ENCODE measurements at places on chromosomes 11 and 22. TPM values are rescaled to one million over a fixed set of nuclear protein-coding genes. Genes with fewer than 3 reads are reported as not detected.
A peak's percentile ranks its signal among the peaks of the same experiment; 100 is the strongest.

CST6 gene
- 0.22 TPM for total RNA-seq

STK33 gene
- 0.65 TPM for total RNA-seq

GPR83 gene
- not detected for total RNA-seq

PRR5 gene
- total RNA-seq, result 5.2 TPM

OR52D1 gene
- not detected for total RNA-seq

LRRC56 gene
- total RNA-seq, result 0.60 TPM

PKP3 gene
- total RNA-seq, result 0.22 TPM

TSPAN32 gene
- not detected for total RNA-seq

ART1 gene
- total RNA-seq, result not detected

RASL10A gene
- 1.5 TPM for total RNA-seq

TUBA8 gene
- total RNA-seq, result 0.65 TPM

CTSW gene
- 0.22 TPM for total RNA-seq

- DNase-seq, result no peak
Observed at GRCh38 chr11:31987118-31988005, 103.5 kb upstream of the RCN1 start.

DNA sequence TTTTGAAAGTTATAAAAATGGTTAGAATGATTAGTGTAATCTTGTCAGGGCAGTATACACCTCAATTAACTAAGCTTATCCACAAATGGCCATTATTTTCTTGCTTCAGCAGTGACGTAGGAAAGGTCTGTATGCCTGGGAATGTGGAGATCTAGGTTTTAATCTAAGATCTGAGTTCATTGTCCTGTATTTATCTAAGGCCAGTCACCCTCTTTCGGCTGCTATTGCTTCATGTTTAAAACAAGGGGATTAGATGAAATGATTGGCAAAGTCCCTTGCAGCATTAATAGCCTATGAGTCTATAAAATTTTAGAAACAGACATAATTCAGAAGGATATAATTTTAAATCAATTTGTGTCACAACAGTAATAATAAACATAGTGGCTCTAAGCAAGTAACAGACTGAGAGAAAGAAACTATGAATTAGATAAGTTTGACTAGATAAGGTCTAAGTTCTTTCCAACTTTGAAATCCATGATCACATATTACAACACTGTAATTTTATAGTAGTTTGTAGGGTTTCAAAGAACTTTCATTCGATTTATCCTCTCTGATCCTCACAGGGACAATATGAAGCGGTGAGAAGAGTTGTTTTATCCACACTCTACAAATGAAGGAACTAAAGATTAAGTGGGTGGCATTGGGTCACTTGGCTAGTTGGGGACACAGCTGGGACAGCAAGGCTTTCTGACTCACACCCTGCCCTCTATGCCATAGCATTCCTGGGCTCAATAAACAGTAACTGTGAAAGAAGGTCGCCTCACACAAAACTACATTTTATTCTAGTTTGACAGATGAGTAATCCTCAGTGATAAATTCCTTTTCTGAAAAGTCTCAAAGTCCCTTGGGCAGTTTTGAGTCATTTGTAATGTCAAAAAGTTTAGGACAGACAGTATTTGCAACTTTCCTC is 60.6 kb upstream of the RDX start:
- DNase-seq, result peak; percentile 26

GRCh38 chr11:62104816-62105653 is 18.8 kb upstream of the INCENP start:
- DNase-seq, result peak; percentile 83

DNA sequence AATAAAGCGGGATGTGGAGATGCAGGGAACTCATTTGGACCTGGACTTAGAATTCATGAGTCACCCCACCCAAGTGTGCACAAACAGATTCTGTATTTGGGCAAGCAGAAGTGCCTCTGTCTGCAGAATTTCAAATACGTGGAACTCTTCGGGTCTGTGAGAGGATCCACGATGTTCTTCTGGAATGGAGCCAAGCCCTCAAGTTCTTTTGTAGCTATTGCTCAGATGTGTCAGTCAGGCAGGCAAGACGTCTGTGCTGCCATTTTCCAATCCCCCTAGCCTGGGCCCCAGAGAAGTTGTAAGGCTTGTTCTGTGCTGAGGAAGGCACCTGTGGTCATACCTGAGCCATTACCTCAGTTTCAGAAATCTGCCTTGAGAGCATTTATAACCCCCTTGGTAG is 132.8 kb upstream of the RASSF10 start:
- DNase-seq, result no peak

DNA sequence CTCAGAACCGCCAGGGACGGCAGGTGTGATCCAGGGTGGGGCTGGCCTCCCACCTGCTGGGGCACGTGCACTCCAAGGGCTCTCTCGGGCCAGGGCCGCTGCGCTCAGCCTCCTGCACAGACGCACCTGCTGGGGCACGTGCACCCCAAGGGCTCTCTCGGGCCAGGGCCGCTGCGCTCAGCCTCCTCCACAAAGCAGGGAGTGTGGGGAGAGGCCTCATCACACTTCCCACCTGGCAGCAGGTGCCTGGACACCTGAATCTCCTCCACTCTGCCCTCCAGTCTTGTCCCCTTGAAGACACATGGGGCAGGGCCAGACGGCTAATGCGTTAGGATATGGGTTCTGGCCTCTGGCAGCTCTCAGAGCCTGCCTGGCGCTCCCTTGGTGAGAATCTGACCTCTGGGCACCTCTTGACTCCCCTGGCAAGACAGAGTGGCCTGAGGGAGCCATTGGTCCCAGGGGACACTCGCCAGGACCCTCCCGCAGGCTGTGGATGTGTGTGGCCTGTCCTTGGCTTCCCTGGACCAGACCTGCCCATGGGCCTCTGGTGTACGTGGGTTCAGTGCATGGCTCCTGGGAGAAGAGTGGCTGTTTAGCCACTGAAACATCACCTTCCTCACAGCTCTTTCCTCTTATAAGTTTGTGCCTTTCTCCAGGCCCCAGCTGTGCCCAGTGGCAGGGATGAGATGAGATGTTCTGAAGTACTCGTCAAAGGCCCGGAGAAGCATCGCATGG is 73.5 kb downstream of the BRD1 start:
- no peak for DNase-seq

DNA sequence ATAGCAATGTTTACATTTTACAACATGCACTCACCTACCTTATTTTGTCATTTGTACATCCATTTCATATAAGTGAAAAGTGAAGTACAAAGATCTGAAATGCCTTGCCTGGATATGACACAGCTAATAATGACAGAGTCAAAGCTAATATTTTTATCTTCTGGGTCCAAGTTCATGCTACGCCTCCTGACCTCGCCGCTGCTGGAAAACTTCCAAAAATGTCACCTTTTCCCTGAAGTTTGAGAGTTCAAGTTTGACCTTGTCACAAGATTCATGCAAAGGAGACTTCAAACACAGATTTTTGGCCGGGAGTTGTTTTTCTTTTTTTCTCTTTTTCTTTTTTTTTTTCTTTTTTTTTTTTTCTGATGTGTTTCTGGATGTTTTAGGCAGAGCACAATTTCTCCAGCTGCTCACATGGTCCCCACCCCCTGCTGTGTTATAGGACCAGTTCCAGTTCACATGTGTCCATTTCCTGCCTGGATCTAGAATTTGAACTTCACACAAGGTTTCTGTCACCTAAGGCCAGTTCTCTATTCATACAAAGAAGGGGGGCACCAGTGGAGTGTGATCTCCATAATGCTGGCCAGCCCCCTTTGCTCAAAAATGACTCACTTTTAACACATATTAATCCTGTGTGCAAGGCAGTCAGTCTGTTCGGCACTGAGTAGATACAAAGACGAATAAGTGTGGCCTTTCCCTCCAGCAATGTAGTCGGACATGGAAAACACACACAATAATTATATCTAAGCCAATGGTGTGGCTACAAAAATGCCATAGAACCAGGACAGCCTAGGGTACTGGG is 546.8 kb downstream of the BUD13 start:
- no peak for DNase-seq

GRCh38 chr11:133815636-133816035 is 29.7 kb downstream of the SPATA19 start:
- DNase-seq, result no peak

GRCh38 chr11:28697920-28698827 is 590.0 kb downstream of the METTL15 start:
- DNase-seq, result peak; percentile 67

- no peak for DNase-seq
Observed at GRCh38 chr11:29265381-29265780, 751.4 kb downstream of the KCNA4 start.

- DNase-seq, result peak; percentile 42
Observed at GRCh38 chr22:29936186-29936585, 53.2 kb downstream of the MTMR3 start.

GRCh38 chr11:69518081-69518950 is 36.9 kb downstream of the LINC01488 start:
- peak; percentile 52 for DNase-seq

DNA sequence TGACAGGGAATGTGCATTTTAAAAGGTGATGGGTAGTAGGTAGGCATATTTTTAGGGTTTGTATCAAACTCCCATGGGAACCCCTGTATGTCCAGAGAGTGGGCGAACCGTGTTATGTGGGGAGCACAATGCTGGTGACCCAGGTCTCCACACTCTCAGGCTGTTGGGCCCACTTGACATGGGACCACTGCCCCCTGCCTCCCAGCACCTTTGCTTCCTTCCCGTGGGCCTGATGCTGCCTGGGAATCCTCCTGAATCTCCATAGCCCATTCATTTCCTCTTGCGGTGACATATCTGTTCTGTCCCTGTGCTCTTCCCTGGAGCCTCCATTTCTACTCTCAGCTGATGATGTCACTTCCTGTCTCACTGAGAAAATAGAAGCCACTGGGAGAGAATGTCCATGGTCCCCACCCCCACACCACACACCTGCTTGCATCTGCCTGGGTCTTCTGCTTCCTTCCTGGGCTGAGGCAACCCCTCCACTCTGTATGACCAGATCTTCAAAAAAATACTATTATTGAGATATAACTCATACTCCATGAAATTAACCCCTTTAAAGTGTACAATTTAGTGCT is 55.8 kb upstream of the THY1 start:
- DNase-seq, result no peak

- DNase-seq, result peak; percentile 53
Observed at GRCh38 chr22:39514373-39514973, 5.9 kb upstream of the ATF4 start.

- DNase-seq, result no peak
Observed at GRCh38 chr11:86070142-86071056, 1.5 kb upstream of the PICALM start.

DNA sequence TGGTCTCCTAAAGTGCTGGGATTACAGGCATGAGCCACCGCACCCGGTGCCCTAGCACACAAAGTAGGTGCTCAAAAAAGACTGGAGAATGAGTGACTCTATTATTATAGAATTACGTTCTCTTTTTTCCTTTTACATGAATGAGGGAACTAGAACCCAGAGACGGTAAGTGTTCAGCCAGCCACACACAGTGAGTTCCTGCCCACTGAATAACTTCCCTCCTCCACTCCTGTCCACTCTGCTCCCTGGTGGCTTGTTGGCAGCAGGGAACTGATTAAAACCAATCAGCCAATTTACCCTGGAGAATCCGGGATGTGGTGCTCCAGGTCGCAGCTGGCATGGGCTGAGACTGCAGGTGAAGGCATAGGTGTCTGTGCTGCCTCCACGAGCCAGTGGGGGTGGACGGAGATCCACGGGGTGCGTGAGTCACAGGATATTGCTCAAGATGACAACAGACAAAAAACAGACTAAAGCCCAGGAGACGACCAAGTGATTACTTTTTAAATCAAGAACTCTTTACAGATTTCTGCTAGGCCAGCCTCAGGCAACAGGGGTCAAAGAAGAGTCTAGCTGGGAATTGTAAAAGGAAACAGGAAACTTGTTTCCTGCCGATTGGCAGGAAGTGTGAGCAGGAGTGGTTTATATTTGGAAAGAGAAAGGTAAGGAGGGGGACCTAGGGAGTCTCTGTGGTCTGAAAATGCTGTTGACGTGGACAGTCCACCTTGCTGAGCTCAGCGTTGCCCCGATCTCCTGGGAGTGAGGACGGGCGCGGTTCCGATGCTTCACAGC is 95.2 kb upstream of the TP53I11 start:
- DNase-seq, result peak; percentile 63

DNA sequence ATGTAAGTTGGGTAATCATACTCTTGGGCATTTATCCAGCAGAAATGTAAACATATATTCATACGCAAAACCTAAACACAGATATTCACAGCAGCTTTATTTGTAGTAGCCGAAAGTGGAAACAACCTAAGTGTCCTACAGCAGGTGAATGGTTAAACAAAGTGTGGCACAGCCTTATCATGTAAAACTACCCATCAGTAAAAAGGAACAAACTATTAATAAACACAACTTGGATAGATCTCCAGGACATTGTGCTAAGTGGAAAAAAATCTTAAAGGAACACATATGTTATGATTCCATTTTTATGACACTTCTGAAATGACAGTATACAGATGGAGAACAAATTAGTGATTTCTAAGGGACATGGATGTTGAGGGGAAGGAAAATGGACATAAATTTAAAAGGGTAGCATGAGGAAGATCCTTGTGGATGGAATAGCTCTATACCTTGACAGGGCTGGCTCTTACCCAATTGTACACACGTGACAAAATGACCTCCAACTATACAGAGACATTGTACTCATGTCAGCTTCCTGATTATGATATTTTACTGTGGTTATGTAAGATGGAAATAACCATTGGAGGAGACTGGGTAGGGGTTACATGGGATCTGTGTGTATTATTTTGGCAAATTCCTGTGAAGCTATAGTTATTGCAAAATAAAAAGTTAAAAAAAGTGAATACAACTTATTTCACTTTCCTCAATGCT is 15.4 kb downstream of the ANO5 start:
- DNase-seq, result no peak
